ENCODE measurements at places on chromosomes 2 and 18.

GRCh38 chr2:147789720-147790119, 55.1 kb upstream of the ACVR2A start:
- no peak for DNase-seq

- DNase-seq: no peak
These were observed 101.2 kb downstream of the PXDN start for GRCh38 chr2:1642993-1643619.

- no peak for DNase-seq
These were observed 148.0 kb downstream of the ASB1 start for GRCh38 chr2:238574490-238575271.

GRCh38 chr2:144517866-144518747, 1.8 kb downstream of the ZEB2 start:
- no peak for DNase-seq

GRCh38 chr18:54218299-54218698, 6.2 kb downstream of the MBD2 start:
- no peak for DNase-seq

GRCh38 chr2:54053830-54054229, 61.6 kb upstream of the ACYP2 start:
- no peak for DNase-seq

- DNase-seq: no peak
These were observed 22.3 kb downstream of the ORC4 start for GRCh38 chr2:147998203-147998602.
